ENCODE measurements at places on chromosomes 16 and 17.
A peak's percentile ranks its signal among the peaks of the same experiment; 100 is the strongest.

DNA sequence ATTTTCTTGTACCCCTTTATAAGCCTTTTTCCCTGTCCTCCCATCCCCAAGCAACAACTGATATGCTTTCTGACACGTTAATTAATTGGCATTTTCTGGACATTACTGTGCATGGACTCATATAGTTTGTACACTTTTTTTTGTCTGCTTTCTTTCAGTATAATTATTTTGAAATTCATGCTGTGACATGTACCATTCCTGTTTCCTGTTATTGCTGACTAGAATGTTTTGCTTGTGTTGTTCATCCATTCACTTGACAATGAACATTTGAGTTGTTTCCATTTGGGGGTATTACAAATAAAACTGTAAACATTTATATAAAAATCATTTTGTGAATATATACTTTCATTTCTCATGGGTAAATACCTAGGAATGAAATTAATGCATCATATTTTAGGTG is 50.6 kb downstream of the RBBP6 start:
- no peak for DNase-seq

GRCh38 chr16:30076276-30076791 is 540 bp downstream of the PPP4C start:
- no peak for DNase-seq

- no peak for DNase-seq
Measured at GRCh38 chr16:85415196-85416090, 197.7 kb upstream of the GSE1 start.

- no peak for DNase-seq
Measured at GRCh38 chr16:57469046-57469445, 6.6 kb downstream of the POLR2C start.

GRCh38 chr16:89561142-89561883 is 831 bp downstream of the RPL13 start:
- no peak for DNase-seq

DNA sequence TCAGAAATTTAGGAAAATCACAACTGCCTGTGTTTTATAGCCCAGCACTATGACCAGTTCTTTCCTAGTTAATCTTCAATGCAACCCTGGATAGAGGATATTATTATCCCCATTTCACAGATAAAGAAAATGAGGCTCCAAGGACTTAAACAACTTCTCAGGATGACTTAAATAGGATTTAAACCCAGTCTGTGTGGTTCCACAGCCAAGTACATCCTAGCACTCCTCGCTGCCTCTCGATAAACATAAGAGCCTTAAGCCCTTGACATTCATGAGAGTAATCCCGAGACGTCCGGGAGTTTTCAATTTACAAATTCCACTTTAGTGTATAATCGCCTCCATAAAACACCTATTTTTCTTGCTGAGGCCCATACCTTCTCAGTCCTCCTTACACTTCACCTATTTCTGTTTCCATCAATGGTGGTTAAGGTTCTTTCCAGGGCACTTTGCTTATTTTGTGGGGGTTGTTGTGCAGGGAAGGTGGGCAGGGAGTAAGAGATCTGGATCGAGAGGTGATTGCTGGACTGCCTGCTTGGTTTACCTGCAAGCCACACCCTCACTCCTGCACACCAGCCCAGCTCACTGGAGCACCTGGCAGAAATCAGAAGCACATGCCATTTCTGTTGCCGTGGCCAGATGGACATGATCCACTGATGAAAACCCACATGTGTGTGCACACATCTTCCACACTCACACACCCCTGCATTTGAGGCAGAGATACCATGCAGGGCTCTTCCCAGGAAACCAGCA is 50.5 kb downstream of the ASIC2 start:
- no peak for DNase-seq

DNA sequence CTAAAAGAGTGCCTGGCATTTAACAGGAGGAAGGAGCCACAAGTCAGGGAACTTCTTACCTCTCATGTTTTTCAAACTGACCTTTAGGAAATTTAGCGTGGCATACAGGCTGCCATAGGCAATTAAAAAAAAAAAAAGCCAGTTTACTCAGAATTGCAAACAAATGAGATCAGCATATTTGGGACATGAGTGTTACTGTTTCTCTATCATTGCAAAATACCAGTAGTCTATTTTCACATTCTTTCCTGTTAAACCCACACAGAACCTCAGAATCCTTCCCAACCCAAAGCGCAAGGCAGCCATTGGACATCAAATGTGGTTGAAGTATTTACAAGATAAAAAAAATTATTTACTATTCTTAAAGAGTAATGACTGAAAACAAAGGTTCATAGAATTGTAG is 366.4 kb upstream of the DYNLRB2 start:
- no peak for DNase-seq

GRCh38 chr16:69662901-69663300 is 63.5 kb downstream of the NQO1 start:
- DNase-seq: no peak

- no peak for DNase-seq
Measured at GRCh38 chr17:34771891-34772290, 189.4 kb downstream of the CCT6B start.

DNA sequence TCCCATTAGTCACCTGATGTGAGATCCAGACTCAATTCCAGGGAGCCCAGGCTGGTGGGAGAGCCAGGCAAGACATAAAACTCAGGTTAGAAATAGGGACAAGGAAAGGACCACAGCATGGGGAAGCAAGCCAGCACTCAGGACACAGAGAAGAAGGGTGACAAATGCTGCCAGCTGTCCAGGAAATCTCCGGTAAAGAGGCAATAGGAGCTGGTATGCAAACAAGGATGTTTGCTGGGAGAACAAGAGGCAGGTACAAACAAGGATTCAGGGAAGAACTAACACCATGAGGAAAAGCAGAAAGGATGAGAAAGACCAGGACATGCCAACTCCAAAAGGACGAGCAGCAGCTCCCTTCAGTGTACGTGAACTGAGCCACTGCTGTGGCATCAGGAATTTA is 10.2 kb upstream of the TXNDC11 start:
- DNase-seq: no peak

DNA sequence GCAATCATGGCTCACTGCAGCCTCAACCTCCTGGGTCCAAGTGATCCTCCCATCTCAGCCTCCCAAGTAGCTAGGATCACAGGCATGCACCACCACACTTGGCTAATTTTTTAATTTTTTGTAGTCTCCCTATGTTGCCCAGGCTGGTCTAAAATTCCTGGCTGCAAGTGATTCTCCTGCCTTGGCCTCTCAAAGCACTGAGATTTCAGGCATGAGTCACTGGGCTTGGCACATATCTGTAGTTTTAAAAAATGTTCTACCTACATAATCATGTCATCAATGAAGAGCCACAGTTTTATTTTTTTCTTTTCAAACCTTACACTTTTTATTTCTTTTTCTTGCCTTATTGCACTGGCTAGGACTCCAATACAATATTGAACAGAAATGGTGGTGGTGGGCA is 33.1 kb upstream of the COL1A1 start:
- no peak for DNase-seq

GRCh38 chr17:40314584-40314956 is 5.6 kb downstream of the RARA start:
- peak; percentile 58 for DNase-seq

GRCh38 chr16:14958970-14959369 is 15.9 kb upstream of the PDXDC1 start:
- no peak for DNase-seq

GRCh38 chr16:52634104-52634503 is 87.2 kb upstream of the TOX3 start:
- no peak for DNase-seq

DNA sequence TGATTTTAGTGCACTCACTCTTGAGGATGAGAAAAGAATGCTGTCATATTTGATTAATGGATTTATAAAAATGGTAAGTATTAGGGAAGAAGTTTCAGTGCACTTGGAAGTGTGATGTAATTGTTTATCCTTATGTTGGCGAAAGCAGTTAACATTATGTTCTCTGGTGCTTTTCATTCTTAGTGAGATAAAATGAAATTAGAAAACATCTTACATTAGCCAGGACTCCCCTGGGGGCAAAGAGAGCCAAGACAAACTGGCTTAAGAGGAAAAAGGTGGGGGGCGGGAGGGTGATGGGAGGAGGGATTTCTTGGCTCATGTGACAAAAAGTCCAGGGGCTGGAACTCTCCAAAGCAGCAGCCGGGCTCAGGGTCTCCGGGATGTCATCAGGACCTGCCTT is 73.2 kb downstream of the KNOP1 start:
- DNase-seq: no peak

DNA sequence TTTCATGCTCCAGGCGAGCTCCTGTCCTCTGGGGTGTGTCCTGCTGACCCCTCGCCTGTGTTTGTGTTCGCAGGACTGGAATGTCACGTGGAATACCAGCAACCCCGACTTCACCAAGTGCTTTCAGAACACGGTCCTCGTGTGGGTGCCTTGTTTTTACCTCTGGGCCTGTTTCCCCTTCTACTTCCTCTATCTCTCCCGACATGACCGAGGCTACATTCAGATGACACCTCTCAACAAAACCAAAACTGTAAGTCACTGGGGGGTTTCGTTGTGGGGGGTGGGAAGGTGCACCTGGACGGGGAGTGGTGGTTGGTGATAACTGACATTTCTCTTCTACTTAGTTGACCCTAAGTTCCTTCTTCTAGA is 58.3 kb downstream of the ABCC1 start:
- DNase-seq: no peak

- no peak for DNase-seq
Measured at GRCh38 chr17:46841561-46842379, 9.6 kb upstream of the WNT9B start.

DNA sequence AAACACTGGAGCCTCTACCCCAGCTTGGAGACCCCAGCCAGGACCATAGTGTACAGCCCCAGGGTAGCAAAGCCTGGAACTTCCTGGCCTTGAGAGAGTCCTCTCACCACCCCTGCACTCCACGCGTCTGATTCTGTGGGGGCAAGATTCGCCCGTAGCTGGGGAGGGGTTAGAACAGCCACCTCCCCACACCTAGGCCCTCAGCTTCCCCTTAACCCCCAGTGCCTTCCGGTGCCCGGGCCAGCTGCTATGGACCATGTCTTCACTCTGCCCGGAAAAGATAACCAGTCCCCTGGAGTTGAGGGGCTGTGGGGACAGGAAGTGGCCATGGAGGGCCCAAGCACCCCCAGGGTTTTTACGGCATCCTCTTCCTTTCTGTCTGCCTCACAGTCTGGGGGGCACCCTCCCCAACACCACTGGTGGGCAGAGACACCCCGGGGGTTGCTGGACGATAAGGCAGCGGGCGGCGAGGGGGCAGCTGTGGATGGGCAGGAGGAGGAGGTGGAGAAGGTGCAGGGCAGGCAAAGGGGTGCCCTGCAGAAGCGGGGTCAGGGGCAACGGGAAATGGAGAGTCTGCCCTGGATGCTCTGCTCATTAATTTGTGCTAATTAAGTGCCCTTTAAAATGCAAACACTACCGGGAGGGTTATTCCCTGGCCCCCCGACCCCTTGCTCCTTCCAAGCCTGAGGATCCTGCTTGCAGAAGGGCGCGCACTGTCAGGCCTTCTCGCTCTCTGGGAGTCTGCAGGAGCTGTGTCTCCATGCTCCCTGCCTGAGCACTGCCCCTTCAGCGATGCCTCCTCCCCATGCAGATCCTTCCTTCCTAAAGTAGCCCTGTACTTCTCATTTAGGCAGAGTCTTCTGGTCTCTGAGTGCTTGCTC is 2.4 kb downstream of the PRSS27 start:
- DNase-seq: no peak

DNA sequence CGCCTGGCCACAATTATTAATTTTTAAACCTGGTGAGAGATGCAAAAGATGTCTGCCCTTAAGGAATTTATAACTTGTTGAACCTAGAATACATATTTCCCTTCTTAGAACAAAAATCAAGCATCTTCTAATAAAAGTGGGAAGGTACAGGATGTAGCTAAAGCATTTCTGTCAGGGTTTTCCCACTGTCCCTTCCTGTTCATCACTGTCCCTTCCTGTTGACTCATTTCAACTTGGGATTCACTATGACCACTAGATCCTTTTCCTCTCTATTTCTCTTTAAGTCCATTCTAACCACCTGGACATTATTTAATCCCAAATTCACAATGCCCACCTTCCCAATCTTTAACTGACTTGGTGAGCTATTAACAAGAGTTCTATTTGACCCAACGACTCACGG is 33.9 kb upstream of the CDRT4 start:
- DNase-seq: no peak

DNA sequence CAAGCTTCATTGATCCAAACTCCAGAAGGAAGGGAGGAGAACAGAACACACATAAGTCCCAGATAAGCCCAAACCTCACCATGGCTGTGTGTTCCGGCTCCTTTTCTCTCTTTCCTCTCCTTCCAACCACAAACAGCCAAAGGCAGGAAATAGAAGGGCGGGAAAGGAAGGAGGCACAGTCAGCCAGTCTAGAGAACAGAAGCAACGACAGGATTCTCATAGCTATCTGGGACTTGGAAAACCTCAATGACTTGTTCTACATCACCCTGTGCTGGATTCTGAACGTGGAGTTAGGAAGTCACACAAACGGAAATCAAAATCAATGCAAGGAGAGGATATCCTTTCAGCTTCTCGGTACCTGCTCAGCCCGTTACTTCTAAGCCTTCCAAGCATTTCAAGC is 9.0 kb downstream of the CRK start:
- DNase-seq: no peak

- no peak for DNase-seq
Measured at GRCh38 chr16:78957317-78958100, 643.0 kb downstream of the MAF start.

All from effector CD8-positive, alpha-beta T cell (primary cell).